ENCODE measurements at places on chromosomes 7 and 10.

DNA sequence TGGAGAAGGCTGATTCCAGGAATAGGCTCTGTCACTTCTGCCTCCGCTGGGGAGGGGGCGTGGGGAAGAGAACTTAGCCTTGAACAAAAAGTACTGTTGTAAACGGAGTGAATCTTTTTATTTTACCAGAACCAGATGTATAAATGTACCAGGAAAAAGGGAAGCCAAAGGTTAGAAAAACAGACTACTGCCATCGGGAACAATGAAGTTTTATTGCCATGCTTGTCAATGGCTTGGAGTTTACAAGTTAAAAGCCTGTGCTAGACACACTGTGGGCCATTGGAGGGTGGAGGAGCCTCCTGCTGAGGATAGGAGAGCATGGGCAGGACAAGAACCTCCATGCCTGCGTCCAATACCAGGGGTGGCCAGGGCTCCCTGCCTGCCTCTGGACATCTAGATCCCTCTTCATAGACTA, 161.7 kb upstream of the LYZL2 start:
- DNase-seq = no peak

GRCh38 chr7:114921631-114922025, 266 bp upstream of the MDFIC start:
- no peak for DNase-seq

- DNase-seq = no peak
Measured at GRCh38 chr10:116815641-116816415, 33.5 kb upstream of the ENO4 start.

DNA sequence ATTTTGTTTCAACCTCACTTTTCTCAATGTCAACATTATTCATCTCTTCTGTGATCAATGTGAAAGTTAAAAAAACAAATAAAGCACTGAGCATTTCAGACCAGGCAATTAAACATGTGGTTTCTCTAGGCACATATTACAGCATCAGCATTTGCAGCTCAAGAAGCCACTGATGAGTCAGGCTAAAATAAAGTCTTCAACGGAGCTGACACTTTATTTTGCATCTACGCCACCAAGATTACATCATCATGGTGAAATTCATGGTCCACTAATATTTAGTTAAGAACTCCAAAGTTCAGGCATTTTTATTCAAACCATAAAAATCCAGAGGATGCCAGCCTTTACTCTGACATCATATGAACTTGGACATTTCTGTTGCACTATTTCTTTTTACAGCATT, 33.0 kb downstream of the MAGI2 start:
- no peak for DNase-seq

- DNase-seq = no peak
Measured at GRCh38 chr10:48554246-48554645, 50.6 kb downstream of the ARHGAP22 start.

- DNase-seq = no peak
Measured at GRCh38 chr10:46270086-46270811, 16.5 kb upstream of the ANTXRL start.

GRCh38 chr7:24755541-24756407, 1.5 kb downstream of the GSDME start:
- DNase-seq = no peak

DNA sequence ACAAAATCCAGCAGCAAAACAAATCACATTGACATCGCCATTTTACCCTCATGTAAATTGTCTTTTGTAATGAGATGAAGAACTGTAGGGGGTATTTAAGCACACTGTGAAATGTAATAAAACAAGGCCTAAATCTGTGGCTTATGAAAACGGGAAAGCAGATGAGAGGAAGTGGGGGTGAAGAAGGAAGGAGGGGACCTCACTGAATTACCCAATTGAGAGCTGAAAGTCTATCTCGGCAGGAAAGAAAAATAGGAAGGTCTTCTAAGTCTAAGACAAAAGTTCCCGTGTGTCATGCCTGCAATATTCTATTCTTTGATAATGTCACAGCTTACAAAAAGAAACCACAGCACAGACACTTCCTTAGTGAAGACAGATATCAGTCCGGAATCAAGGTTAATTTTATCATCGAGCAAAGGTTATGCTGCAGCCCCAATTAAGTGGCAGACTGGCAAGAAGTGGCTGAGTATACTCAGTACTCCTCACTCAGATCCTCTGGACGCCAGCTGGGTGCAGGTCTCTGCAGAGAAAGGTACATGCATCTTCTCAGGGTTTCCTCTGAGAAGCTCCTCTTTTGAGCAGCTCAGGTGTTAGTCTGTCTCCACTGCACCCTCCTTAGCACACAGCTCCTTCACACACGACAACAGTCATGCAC, 239.7 kb downstream of the FANK1 start:
- no peak for DNase-seq

DNA sequence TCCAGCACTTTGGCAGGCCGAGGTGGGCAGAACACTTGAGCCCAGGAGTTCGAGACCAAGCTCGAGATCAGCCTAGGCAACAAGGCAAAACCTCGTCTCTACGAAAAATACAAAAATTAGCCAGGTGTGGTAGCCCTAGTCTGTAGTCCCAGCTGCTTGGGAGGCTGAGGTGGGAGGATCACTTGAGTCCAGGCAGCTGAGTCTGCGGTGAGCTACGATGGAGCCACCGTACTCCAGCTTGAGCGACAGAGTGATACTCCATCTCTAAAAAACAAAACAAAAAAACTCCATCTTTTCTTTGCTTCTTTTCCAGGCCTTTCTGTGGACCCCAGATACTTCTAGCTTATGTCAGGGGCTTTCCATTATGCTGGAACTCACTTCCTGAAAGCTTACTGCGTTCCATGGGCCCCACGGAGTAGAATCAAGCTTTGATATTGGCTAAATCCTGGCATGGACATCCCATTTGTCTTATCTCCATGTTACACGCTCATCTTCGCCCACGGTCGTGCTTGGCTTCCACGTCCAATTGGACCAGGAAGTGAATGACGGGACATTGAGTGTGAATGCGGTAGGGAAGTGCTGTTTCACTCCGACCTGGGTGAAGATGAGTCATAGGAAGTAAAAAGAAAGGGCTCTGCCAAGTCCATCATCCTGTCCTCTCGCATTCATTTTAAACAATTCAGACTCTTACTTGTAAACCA, 45.7 kb downstream of the FAM171A1 start:
- no peak for DNase-seq

GRCh38 chr10:132099389-132100090, 33.8 kb downstream of the JAKMIP3 start:
- DNase-seq = no peak

GRCh38 chr7:159099711-159100231, 44.9 kb downstream of the VIPR2 start:
- no peak for DNase-seq

DNA sequence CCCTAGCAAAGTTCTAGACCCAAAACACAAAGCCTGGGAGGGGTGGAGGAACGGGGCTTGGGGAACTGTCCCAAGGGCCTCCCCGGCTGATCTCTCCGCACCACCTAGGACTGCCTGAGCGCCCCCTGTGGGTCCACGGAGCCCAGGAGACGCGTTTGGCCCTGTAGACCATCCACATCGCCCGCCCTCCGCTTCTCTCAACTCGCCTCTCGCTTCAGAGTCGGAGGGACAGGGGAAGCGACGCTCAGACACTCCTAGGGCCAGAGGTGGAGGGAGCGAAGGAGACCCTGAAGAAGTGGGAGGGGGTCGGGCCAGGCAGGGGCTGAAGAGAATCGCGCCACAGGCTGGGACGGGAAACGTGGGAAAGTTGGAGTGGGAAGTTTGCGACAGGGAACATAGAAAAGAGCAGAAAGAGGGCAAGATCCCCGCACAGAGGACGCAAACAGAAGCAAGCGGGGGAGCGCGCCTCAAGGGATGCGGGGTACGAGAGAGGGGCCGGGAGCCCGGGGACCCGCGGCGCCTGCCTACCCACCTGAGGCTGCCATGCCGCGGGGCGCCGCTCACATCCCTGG, 378 bp downstream of the PIK3AP1 start:
- peak; percentile 55 for DNase-seq

GRCh38 chr10:10396601-10397000, 621.1 kb upstream of the CELF2 start:
- no peak for DNase-seq

GRCh38 chr10:95561864-95562177, 650 bp upstream of the SORBS1 start:
- no peak for DNase-seq

- DNase-seq = no peak
Measured at GRCh38 chr7:138556771-138557484, 96.9 kb downstream of the TRIM24 start.

DNA sequence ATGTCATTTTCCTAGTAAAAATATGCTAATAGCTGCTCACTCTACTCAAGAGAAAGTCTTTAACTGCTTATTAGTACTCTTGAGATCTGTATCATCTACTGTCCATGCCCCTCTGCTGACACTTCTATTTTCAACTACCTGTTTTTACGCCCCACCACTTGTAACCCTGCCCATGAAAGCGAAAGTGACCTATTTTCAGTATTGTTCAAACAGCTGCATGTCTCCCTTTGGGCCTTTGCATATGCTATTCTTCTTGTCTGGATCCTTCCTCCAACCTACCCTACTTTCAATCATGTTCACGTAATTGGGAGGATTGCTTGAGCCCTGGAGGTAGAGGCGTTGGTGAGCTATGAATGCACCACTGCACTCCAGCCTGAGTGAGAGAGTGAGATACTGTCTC, 1481.3 kb downstream of the GATA3 start:
- DNase-seq = no peak

GRCh38 chr10:118300320-118300719, 41.8 kb downstream of the FAM204A start:
- DNase-seq = no peak

DNA sequence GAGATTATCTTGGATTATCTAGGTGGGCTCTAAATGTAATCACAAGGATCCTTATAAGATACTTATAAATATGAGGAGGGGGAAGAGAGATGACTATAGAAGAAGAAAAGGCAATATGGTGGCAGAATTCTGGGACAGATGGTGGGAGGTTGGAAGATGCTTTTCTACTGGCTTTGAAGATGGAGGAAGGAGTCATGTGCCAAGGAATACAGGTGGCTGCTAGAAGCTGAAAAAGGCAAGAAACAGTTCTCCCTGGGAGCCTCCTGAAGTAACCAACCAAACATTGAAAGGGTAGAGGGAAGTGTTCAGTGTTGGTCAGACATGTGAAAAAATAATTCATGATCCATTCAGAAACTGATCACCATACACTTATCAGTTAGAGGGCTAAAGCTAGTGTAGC, 213.3 kb downstream of the WDR11 start:
- DNase-seq = no peak

DNA sequence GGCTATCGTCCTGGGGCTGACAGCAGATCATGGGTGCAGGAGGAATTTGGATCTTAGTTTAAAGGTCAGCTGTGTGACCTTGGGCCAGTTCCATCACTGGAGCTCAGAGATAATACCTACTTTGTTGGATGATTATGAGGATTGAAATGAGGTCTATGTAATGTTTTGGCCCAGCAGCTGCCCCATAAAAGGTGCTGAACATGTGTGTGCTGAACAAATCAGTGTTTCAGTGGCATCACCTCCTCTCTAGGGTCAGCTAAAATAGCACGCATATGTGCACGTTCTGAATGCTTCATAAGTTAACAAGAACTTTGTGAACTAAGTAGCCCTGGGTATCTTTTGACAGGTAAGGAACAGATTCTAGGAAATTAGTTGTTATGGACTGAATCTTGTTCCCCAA, 84.8 kb upstream of the LRRC18 start:
- DNase-seq = no peak

DNA sequence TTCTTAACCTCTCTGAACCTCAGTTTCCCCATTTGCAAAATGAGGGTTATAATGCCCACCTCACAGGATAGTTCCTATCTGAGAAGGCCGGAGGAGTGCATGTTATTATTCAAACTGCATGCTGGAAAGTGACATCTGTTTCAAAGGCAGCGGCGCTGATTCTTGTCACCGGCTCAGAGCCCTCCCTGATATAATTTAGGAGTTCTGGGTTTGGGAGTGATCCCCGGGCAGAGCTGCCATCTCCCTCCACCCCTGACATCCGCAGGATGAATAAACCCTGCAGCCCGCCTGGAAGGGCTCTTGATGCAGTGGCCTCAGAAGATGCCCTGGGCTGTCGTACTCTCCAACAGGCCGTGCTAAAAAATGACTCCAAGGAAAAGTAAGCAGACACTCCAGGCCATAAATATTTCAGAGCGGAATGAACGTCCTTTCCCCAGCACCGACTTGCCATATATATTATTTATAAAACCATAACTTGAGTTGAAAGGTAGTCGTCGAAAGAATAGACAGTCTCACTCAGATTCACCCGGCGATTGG, 47.0 kb upstream of the MYL10 start:
- DNase-seq = no peak

GRCh38 chr7:17405786-17406185, 107.3 kb downstream of the AHR start:
- no peak for DNase-seq

All from stimulated activated CD4-positive, alpha-beta T cell treated with anti-CD3 and anti-CD28 coated beads, Interleukin-12 subunit alpha, Interleukin-12 subunit beta, amount 100 ng/mL, for 4 hours (primary cell).